Naive thymus-derived CD8-positive, alpha-beta T cell (primary cell): ENCODE measurements at places on chromosomes 4 and X.

DNA sequence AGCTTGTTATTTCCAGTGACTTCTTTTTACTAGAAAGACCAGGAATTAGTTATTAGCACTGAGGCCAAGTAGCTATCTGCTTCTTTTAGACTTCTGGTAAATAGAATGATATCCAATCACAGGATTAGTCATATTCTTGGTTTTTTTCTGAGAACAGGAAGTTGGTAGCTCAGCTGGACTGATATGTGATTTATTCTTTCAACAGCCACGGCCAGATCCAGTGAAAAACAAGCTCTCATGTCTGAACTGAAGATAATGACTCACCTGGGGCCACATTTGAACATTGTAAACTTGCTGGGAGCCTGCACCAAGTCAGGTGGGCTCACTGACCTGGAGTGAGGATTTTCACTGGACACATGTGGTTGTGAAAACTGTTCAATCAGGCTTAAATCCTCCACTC, 48.6 kb downstream of the PDGFRA start:
- DNase-seq, result no peak

- no peak for DNase-seq
These were observed 3.2 kb upstream of the RIPPLY1 start for GRCh38 chrX:106906361-106906760.

GRCh38 chr4:187191676-187192075, 468.0 kb upstream of the FAT1 start:
- no peak for DNase-seq

DNA sequence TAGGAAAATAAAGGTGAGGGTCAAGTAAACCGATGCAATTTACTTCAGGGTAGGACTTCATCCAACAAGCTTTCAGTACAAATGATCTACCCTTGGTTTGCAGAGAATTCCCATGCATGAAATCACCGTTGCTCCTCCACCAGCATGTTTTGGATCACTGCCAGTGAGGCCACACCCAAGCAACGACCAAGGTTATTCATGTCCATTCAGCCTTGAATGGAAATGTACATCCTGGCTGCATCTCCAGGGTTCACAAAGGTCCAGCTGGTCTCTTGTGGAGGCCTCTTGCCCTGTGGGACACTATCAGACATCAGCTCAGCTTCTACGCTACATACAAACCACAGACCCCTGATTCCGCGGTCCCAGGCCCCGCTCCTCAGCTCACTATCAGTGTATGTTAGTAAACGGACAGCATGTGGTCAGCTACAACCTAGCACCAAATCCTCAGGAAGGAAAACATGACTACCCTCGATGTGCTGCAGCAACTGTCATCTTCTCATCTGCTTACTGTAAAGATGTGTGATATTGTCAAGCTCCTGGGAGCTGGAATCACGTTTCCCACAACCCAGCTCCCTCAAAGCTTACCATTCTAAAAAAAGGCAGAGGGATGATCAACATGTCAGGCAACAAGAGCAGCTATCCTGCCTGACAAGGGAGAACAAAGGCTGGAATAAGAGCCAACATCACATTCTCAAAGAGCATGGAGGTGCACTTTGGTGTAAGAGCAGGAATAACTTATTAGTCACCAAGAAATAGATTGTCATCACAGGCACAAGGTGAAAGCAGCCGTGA, 4.9 kb downstream of the LYAR start:
- DNase-seq, result no peak

DNA sequence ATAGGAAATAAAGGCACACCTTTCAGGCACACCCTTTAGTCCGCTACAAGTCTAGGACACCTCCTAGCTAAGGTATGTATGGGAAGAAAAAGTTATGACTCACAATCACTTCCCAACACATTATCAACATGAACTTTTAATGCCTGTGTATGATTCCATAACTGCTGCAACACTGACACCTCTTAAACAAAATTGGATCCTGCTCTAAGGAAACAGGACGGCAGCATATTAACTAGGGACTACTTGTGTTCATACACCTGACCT, 2.4 kb upstream of the PPP3CA start:
- DNase-seq, result no peak

- DNase-seq, result no peak
These were observed 11.6 kb upstream of the CXCL13 start for GRCh38 chr4:77593993-77594392.

- DNase-seq, result peak; percentile 62
These were observed 16.4 kb upstream of the RUFY3 start for GRCh38 chr4:70705183-70706043.

GRCh38 chrX:44770121-44770520, 73.7 kb upstream of the DUSP21 start:
- DNase-seq, result no peak

- DNase-seq, result no peak
These were observed 8.0 kb downstream of the GK start for GRCh38 chrX:30661228-30661627.

- DNase-seq, result no peak
These were observed 63.9 kb upstream of the ZNF81 start for GRCh38 chrX:47772764-47773163.

DNA sequence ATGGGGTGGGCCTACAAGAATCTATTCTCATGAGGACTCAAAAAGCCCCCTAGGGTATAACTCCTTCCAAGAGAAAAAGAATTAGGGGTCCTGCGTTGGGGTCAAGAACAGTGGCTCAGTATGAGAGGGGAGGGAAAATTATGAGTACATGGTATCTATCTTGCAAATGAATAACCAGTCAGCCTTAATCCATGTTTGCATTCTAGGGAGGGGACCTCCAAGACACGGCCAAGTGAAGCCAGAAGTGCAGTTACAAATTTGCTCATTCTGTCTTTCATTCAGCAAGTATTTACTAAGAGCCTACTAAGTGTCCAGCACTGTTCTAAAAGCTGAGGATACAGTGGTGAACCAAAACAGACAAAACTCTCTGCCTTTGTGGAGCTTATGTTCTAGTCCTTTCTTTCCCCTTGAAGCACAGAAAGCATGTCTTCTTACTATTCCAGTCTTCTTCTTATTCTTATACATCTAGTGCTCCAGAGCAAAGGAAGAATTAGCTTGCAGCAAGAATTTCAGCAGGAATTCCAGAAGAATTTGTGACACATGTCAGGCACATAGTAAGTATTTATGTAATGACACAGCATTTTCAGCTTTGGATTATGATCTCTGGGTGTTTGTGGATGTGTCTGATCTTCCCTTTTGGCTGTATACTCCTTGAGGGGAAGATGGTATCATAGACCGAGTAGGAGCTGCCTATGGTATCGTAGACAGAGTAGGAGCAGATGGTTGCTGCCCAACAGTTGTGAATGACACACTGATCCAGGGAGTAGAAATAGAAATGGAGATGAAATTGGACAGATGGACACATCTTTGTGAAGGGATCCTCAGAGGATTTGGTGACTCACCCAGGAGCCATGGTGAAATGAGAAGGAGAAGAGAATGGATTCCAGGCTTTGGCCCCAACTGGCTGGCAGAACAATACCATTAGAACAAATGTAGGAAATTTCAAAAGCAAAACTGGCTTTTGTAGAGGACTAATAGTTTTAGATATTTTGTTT, 75.9 kb downstream of the COQ2 start:
- no peak for DNase-seq

GRCh38 chr4:42588909-42589308, 68.0 kb downstream of the ATP8A1 start:
- DNase-seq, result no peak

DNA sequence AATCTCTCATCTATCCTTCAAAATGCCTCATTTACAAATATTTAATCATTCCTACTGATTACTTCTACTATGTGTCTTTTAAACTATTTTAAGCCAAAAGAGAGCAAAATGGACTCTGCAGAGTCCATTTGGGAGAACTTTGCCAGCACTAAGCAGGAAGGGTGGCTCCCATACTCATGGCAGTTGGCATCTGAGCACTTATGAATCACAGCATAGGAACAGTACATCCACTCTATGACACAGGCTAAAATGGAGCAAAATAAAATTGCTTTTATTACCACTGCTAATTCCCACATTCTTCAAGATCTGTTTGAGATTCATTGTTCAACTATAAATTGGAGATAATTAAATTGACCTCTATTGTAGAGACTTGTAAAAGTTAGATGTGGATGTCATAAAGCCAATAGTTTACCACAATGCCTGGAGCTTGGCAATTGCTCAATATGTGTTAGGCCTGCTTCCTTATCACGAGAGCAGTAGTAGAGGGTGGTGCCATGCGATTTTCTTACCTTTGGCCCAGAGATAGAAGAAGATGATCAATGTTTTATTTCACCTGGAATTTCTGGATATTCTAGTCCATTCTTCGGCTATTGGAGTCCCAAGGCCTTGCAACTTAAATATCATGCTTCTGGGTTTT, 19.1 kb downstream of the HPGD start:
- no peak for DNase-seq

DNA sequence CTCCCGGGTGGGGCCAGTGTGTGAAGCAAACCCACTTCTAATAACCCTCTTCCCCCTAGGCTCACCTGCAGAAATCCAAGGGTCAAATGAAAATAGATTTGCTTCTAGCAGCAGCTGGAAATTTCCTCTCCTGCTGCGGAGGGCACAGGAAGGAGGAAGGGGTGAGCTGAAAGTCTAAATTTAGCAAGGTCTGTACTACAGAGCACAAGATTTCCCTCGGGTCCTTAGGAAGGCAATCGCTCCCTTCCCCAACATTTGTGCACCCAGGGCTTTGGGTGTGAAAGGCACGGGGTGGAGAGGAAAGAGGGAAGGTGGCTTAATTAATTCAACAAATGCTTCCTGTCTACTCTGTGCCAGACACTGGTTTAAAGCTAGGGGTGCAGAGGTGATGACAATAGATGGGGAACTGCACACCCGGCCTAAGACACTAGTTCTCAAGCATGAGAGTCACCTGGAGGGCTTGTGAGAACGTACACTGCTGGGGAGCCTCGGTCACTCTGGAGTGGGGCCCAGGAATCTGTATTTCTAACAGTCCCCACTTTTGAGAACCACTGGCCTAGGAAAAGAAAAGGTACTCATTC, 204.4 kb downstream of the NSUN7 start:
- no peak for DNase-seq

DNA sequence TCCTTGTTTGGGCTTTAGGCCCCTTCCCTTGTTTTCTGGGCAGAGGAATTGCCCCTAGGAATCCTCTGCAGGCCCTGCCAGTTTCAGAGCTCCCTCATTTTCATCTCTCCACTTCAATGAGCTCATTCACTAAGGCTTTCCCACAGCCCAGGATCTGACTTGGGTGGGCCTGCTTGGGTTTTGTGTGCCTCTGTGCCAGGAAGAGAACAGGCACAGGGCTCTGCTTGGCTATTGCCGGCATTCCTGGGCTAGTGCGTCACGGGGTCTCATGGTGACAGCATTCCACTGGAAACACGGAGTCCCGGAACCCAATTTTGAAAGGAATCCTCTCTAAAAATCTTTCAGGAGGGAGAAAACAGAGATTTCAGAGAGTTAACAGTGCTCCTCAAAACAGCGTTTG, 150.5 kb downstream of the VCX3A start:
- no peak for DNase-seq

- DNase-seq, result no peak
These were observed 375.8 kb upstream of the CXorf51B start for GRCh38 chrX:146433771-146434170.

- no peak for DNase-seq
These were observed 1.7 kb upstream of the SPARCL1 start for GRCh38 chr4:87530868-87531267.

DNA sequence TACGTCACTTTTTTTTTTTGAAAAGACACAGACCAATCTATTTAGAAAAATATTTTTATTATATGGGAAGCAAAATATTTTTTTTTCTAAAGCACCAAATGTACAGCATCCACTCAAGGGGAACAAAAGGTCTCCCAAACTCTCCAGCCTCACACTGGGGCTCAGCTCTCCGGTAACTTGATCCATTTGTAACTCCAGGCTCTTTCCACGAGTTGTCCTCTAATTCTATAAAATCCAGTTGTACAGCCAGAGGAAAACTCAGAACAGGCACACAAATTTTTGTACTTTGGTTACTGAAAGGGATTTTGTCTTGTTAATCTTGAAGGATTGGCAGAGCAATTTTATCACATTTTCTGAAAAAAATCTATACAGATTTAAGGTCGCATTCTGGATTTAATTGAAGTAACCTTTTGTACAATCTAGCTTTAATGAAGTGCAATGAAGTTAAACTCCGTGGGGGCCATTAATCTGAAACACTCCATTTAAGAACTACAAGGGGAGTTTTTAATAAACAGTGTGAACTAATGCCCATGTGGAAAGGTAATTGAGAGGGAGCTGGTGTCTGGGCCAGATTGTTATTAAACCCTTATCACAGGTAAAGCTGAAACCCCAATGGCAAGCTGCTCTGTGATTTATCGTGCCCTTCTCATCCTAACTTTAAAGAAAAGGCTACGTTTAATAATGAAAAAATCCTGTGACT, 161.2 kb upstream of the FRG1 start:
- DNase-seq, result no peak

DNA sequence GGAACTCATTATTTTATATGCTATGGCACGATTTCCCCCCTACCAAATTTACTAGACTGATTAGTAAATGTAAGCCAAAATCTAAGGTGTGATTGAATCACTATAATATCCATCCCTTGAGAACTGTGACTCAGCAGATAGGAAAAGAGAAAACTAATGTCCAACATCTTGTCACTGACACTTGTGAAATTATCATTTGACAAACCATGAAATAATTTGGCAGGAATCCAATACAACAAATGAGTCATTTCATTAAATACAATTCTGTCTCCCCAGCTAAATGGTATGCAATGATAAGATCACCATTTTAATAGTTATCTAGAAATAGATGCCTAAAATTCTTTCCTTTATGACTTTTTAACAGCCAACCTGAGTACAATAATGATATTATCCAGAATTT, 462.3 kb downstream of the DMD start:
- DNase-seq, result no peak

DNA sequence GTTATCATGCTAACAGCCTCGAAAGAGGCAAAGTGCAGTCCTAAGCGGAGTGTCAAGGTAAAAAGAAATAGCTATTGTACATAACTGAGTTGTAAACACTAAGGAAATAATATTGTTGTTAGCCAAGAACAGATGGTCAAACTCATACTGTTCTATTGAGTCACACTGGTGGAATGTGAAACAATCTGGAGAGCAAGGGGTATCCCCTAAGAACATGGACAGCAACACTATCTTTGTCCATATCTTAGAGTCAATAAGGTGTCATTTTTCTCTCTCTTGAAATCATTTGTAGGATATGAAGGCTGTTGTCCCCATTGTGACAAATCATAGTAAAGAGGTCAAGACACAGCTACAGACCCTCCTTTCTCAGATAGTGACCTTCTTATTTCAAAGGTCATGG, 4.5 kb upstream of the PDGFC start:
- no peak for DNase-seq

GRCh38 chr4:15907430-15907829, 31.1 kb downstream of the FGFBP1 start:
- no peak for DNase-seq
